ENCODE measurements at places on chromosomes 16 and 17.
A peak's percentile ranks its signal among the peaks of the same experiment; 100 is the strongest.

GRCh38 chr17:48219617-48220016 lies 112.1 kb downstream of the SNX11 start:
- no peak for DNase-seq

- DNase-seq = peak; percentile 53
Observed at GRCh38 chr17:17681744-17682292, 560 bp downstream of the RAI1 start.

- no peak for DNase-seq
Observed at GRCh38 chr16:85579191-85579590, 33.9 kb upstream of the GSE1 start.

- no peak for DNase-seq
Observed at GRCh38 chr16:2855536-2855935, 2.4 kb downstream of the PRSS22 start.

DNA sequence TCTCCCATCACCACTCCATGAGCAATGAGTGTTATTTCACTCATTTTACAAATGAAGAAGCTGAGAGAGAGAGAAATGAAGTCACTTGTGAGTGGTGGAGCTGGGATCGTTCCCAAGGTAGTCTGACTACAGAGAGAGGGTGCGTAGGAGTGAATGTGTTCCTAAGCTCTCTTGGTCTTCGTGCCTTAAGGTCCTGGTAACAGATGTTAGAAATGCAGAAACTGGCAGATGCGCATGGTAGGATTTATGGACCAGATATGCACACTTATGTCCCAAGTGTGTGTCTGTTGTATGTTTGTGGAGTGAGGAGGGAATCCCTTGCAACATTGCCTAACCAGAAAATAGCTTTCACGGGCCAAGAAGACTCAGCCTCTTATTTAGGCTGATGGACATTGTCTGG lies 93.2 kb upstream of the ZNF469 start:
- DNase-seq = no peak

DNA sequence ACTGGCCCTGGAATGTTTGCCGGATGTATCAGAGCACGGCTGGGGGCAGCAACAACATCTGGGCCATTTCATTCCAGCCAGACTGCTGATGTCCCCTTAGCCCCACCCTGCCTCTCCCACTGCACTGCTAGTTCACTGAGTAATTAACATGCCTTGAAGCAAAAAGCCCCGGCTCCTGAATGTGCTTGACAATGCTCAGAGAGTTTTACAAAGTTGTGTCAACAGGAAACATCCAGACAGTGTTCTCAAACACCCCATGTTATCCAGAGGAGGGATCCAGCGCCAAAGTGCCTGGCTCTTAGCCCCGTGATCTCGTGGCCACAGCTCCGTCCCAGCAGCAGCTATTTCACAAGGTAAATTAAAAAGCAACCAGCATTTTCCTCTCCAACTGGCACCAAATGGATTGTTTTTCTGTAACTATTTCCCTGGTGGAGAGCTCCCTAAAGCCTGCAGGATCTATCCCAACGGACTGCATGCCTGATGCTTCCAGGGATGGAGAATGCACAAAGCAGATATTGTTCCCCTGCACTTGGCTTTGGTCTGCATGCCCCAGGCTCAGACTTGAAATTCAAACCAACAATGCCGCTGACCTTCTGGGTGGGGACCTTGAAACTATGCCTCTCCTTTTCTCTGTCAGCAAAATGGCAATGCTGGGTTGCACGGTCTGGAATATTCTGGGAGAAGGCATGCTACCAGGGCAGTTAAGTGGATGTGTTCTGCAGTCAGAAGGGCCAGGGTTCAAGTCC lies 115.6 kb upstream of the CDH5 start:
- DNase-seq = no peak

All from activated CD8-positive, alpha-beta T cell treated with anti-CD3 and anti-CD28 coated beads, Interleukin-2, amount 10 ng/mL, durations not matched to agents 7 days and 5 days (primary cell).